ENCODE measurements at places on chromosomes 3 and 15.
A peak's percentile ranks its signal among the peaks of the same experiment; 100 is the strongest.

- no peak for DNase-seq
Observed at GRCh38 chr3:188822411-188822810, 349.4 kb upstream of the TPRG1 start.

DNA sequence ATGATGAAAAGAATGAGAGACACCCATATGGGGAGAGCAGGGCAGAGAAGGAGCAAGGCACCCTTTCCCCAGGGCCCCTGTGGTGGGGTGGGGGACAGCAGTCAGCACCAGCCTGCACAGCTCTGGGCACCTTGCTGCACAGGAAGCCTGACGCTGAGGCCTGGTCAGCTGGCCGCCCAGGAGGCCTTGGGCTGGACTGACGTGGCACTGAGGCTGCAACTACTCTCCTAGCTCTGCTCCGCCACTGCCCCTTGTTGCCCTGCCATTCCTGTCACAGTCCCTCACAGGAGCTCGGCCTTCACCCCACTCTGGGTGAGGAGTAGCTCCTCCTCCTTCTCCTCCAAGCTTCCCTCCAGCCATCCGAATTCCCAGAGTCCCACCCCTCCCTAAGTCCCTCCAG, 99.7 kb downstream of the CPN2 start:
- no peak for DNase-seq

- no peak for DNase-seq
Observed at GRCh38 chr3:105688821-105689220, 180.0 kb downstream of the CBLB start.

DNA sequence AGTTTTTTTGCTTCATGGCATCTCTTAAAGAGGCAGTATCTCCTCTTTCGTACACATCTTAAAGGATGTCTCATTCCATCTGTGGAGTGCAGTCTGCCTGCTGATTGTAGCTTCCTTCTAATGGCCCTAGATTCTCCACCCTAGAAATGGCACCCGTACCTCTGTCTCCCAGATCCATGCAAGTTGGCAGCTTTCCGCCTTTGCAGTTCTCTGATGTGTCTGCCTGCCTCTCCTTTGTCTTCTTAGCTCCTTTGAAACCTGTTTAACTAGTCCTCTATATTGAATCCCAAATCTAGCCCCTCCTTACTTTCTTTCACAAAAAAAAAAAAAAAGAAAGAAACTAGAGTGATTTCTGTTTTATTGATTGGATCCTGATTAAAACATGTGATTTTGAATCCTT, 1025.0 kb downstream of the ZPLD1 start:
- DNase-seq, result no peak

DNA sequence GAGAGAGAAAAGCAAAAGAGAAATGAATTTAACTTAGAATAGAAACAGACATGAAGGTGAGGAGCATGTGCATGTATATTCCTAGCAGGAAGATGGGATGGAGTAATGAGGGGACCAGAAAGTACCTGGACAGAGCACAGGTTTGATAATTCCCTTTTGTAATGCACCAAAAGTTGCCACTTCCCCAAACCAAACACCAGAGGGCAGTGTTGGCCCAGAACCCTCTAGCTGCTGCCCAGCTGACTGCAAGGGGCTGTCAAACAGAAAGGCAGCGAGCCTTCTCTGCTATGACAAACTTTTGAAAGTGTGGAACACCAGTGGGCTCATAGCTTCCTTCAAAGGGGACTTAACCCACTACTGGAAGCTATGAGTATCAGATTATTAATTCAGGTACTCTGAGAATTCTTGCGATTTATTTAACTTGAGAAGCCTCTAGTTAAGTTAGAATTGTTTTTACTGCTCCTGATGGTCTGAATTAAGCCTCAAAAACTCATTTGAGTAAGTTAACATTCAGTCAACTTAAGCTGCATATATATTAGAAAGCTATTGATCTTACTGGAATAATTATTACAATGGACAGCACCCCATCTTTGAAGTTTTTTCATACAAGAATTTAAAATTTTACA, 234.9 kb downstream of the NEK10 start:
- peak; percentile 30 for DNase-seq

- DNase-seq, result no peak
Observed at GRCh38 chr3:186097663-186098451, 11.0 kb downstream of the ETV5 start.

GRCh38 chr3:76938962-76939361, 100.9 kb upstream of the ROBO2 start:
- no peak for DNase-seq

DNA sequence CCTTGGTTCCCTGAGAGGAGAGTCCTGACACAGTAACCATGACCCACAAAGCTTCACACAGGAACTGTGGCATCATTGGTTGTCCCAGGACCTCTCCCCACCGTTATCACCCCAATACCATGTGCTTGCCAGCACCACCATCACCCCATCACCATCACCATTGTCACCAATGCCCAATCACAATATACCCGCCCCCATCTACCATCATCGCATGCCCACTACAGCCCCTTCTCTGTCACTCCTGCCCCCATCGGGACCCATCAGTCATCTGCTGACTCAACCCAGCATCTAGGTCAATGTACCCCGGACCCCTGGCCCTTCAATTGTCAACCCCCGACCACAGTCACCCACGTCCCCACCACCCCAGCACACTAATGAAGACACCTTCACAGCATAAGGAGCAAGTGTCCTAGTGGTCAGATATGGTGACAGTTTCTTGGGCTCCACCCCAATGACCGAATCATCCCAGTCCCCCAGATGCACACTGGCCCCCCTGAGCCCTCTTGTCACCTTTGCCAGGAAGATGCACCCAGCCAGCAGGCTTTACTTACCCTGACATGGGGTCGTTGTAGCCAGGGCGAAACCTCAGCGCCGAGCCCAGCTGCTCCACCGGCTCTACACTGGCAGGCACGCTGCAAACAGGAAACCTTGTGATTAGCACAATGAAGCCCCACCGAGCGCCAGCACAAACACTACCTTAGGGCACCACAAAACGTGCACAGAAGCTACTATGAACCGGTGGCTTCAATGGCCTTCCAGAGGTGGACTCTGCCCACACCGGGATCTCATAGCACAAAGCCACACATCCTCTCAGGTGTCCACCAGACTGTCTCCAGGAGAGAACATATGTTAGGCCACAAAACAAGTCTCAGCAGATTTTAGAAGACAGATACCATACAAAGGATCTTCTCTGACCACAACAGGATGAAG, 25.1 kb downstream of the SHISA5 start:
- no peak for DNase-seq

GRCh38 chr3:57787867-57788623, 31.9 kb downstream of the SLMAP start:
- no peak for DNase-seq

DNA sequence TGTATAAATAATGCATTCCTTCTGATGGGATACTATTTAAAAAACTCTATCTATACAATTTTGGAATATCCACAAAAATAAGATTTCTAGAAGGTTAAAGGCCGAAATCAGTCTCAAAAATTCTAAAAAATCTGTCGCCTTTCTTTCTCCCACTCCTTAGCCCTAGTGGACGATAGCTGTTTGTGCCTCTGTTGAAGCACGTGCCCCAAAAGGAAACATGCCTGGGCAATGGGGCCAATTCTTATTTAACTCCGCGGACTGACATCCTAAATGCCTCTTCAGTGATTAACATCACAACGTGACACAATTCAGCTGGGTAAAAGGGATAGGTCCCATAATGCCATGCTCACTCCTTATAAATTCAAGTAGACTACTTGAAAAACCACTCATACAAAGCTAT, 65.1 kb downstream of the GAP43 start:
- DNase-seq, result no peak

GRCh38 chr15:96355568-96356187, 25.2 kb downstream of the NR2F2 start:
- no peak for DNase-seq

DNA sequence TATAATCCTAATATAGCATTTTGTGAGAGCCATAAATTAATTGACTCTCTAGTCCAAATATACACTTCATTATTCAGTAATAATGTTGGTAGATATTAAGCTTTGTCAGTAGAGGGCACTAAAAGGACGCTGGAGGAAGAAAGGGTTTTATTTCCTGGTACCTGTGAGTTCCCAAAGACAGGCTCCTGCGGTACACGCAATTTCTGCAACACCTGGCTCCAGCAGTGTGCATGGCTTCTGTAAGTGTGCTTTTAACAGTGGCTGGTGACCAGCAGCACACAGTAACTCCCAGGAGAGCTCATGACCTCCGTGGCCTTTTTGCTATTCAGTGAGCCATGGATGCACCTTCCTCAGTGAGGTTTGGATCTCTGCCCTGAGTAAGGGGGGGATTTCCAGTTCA, 338.3 kb upstream of the ZNF385D start:
- no peak for DNase-seq

DNA sequence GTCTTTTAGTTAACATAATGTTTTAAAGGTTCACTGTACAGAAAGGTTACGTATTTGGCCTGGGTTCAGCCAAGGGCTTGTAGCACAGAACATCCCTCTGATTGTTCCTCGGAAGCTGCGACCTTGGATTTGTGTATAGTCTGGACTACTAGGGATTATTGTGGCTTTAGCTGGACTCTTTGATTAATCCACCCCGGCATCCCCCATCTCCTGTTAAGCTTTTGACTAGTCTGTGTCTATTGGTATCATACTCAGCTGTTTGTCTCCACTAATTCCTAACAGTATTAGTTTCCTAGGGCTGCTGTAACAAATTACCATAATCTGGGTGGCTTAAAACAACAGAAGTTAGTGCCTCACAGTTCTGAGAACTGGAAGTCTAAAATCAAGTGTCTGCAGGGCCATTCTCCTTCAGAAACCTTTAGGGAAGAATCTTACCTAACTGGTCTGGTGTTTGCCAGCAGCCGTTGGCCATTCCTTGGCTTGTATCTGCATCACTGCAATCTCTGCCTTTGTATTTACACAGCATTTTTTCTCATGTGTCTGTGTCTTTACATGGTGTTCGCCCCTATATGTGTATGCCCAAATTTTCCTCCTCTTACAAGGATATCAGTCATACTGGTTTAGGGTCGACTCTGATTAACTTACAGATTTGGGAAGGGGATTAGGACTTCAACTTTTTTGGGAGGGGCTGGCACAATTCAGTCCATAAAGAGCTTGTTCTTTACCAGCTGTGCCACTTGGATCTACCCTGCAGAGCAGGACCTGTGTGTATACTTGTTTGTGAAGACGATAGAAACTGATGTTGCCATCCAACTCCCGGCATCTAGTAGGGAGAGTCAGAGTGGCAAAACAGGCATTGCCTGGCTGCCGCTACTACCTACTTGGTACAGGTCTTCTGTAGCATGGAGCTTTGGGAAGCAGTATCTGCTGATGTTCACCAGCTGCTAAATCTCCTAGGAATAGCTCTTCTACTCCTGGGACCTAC, 117.8 kb downstream of the UBE2E2 start:
- no peak for DNase-seq

DNA sequence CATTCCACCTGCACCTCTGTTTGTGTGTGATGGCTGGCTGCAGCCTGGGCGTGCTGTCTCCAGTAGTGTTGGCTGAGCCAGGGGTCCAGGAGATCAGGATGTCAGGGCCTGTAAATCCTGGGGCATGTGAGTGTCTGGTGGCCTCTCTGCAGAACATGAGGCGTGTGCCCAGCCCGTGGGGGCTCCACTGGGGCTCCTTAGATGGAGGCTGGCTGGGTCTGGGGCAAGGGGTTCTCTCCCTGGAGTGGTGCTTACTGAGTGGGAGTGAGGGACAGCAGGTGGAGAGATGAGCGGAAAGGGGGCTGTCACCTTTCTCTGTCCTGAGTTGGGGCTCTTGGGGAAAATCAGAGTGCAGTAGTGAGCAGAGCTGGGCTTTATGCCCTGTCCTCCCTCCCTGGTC, 152.2 kb downstream of the CHDH start:
- DNase-seq, result no peak

DNA sequence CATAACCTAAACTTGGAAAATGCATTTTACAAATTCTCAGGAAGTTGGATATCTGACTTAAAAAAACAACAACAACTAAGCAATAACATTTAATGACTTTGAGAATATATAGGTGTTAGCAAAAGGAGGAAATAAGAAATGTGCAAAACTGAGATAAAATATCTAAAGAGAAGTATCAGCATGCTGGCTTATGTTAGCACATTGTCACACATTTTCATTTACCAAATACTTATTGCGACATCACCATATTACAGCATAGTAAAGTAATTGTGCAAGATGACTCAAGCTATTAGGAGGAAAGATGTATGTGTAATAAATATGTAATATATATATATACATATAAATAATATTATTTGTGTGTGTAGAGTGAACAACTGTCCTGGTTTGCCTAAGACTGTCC, 9.2 kb downstream of the PTX3 start:
- no peak for DNase-seq

- no peak for DNase-seq
Observed at GRCh38 chr3:184558726-184559125, 2.9 kb upstream of the EPHB3 start.

- no peak for DNase-seq
Observed at GRCh38 chr3:170572665-170573253, 13.1 kb downstream of the SLC7A14 start.

GRCh38 chr3:39276746-39277145, 3.1 kb downstream of the CX3CR1 start:
- no peak for DNase-seq

GRCh38 chr3:50436114-50436674, 67.2 kb downstream of the CACNA2D2 start:
- peak; percentile 61 for DNase-seq

DNA sequence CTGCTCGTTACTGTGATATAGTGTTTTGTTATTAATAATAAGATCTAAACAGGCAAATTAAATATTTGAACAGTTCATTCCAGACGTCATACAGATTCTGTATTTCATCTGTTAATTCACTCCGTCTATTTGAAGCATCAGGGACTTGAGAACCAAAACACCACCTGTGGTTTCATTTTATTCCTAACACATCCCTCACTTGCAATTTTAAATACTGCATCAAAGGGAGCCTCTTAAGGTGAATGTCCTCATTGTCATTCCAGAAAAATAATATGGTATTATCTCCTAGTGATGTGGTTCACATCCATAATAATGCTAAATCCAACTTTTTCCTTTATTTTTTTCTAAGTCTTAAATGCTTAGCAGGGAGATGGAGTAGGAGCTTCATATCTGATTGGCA, 1390.9 kb upstream of the CADM2 start:
- DNase-seq, result no peak

DNA sequence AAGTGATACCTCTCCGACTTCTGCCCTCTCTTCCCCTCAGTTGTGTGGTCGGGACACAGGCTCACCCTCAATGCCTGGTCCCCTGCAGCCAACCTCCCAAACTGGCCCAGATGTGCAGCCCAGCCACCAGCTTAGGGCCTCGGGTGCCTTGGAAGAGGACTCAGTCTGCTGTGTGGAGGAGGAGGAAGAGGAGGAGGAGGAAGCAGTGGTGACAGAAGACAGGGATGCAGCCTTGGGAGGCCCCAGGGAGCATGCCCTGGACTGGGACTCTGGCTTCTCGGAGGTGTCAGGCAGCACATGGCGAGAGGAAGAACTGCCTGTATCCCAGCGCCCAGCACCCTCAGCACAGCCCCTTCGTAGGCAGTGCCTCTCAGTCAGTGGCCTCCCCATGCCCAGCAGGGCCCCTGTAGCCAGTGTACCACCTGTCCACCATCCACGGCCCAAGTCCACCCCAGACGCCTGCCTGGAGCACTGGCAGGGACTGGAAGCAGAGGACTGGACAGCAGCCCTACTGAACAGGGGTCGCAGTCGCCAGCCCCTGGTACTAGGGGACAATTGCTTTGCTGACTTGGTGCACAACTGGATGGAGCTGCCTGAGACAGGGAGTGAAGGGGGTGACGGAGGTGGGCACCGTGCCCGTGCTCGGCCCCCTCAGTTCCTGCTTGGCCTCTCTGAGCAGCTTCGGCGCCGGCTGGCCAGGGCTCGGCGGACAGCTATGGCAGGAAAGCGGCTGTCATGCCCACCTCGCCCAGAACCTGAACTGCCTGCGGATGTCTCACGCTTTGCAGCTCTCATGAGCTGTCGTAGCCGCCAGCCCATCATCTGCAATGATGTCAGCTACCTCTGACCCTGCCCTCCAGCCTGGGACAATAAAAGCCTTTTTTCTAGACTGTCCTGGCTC, 1.3 kb downstream of the INKA1 start:
- DNase-seq, result no peak

Data from stimulated activated CD8-positive, alpha-beta memory T cell treated with anti-CD3 and anti-CD28 coated beads, Interleukin-15, amount 100 ng/mL, for 1 hour (primary cell).